ENCODE measurements at places on chromosomes 5 and 9. TPM values are rescaled to one million over a fixed set of nuclear protein-coding genes. Genes with fewer than 3 reads are reported as not detected.

GFI1B gene
- 0.56 TPM for polyA plus RNA-seq

CYSTM1 gene
- 28.2 TPM for polyA plus RNA-seq

CBY3 gene
- polyA plus RNA-seq: 0.61 TPM

PAIP2 gene
- 106 TPM for polyA plus RNA-seq

CCNO gene
- polyA plus RNA-seq: 0.39 TPM

RNF183 gene
- polyA plus RNA-seq: not detected

PCDHB16 gene
- polyA plus RNA-seq: 3.9 TPM

MUSK gene
- 10.2 TPM for polyA plus RNA-seq

BRINP1 gene
- 0.12 TPM for polyA plus RNA-seq

GRCh38 chr5:150307617-150308426 lies 5.1 kb upstream of the ARSI start:
- no peak for DNase-seq

DNA sequence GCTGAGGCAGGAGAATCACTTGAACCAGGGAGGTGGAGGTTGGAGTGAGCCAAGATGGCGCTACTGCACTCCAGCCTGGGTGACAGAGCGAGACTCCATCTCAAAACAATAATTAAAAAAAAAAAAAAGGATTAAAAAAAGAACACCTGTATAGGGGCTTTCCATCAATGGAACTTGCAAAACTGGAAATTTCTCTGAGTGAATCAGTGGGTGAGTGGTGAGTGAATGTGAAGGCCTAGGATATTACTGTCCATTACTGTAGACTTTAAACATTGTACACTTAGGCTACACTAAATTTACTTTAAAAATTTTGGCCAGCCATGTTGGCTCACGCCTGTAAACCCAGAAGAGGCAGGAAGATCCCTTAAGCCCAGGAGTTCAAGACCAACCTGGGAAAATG lies 5.7 kb upstream of the RARS1 start:
- no peak for DNase-seq

DNA sequence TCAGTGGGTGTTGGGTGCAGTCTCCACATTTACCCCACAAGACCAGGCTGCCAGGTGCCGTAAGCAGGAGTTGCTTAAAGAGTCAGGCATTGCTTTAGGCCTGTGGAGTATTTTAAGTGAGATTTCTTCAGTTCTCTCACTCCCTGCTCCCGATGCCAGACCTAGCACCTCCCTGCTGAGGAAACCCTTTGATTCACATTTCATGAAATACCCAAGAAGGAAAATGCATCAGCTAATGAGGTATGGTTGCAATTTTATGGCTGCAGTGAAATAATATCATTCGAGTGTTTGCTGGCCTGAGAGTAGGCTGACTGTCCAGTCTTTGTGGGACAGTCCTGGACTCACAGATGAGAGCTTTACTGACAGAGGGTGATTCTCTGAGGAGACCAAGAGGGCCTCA lies 67.4 kb upstream of the CTSL start:
- DNase-seq: no peak

DNA sequence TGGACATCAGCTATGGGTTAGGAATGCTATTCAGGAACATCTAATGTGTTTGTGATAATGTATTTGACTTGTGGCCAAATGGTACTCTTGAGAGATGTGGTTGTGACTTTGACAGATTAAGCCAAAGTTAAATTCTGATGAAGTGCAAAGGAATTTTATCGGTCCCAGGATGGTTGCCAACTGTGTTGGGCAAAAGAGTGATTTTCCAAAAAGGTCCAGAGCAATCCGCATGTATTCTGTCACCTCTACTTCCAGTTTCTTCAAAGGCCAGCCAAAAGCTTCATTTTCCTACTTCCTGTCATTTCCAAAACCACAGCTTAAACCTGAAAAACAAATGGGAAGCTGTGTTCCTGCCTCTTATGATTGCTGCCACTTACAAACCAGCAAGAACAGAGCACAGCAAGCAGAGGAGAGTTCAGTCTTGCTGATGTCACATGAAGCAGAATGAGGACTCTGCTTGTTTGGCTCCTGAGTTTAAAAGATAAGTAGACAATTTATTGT lies 59.8 kb downstream of the MARCHF3 start:
- no peak for DNase-seq

DNA sequence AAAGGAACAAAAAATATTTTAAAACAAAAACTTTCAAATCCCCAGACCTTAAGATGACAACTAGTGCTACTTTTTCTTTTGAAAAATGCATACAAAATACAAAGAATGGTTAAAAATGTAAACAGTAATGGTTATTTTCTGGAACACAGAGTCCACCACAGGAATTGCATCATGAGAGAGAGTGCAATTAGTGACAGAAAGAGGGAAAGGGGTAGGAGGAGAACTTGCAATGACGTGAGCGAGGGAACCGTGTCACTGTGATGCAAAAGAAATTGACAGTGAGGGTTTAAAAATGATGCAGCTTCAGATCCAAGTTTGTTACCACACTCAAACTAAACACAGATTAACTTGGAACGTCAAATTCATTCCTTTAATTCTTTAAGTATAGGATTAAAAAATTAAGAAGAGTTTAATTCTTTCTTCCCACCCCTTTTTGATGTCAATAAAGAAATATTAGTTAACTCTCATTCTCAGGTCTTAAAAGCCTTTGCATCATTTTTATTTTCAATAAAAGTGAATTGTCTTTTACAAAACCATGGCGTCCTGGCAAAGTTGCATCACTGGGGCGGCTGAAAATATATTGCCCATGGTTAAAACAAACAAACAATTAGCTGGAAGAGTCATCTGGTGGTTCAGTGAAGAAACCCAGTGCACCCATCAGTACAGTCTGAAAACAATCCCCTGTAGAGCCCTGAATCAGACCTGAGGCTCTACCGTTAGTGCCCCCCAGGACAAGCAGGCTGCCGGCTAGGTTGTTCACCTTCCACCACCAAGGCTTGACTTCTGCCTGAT lies 39.5 kb downstream of the MACROH2A1 start:
- DNase-seq: no peak

DNA sequence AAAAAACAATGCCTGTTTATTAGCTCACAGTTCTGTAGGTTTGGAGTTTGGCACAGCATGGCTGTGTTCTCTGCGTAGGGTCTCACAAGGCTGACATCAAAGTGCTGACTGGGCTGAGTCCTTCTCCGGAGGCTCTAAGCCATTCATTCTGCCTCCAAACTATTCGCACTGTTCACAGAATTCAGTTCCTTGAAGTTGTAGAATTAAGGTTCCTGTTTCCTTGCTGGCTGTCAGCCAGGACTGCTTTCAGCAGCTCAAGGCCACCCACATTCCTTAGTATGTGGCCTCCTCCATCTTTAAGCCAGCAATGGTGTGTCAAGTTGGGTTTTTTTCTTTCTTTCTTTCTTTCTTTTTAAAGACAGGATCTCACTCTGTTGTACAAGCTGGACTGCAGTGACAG lies 161.9 kb downstream of the CDH6 start:
- DNase-seq: no peak
